ENCODE measurements at places on chromosomes 4 and X.

DNA sequence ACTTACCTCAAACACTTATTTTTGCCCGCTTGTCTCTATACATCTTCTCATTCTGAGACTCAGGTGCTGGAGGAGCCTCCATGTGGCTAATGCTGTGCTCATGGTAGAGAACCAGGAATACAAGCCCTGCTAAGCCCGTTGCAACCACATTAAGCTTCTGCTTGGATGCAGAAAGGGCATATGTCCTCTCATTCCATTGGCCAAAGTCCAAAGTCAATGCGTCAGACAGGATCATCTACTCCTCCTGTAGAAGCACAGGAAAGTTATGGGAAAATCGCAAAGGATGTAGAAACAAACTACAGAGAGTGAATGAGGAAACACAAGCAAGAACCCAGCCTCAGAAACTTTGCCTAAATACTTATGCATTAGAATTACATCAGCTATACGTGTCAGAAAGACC lies 124.5 kb upstream of the AGA start:
- DNase-seq = no peak

DNA sequence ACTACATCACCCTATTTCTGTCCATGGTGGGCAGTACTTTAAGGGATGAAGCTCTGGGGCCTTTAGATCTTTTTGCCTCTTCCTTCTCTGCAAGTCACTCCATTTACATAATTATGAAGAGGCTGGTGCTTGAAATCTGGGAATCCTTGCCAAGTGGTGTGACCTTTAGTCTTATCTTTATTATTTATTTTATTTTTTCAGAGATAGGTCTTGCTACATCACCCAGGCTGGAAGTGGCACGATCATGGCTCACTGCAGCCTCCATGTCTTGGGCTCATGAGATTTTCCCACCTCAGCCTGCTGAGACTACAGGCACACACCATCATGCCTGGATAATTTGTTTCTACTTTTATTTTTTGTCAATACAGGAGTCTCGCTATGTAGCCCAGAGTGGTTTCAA lies 34.4 kb upstream of the HAND2 start:
- no peak for DNase-seq

DNA sequence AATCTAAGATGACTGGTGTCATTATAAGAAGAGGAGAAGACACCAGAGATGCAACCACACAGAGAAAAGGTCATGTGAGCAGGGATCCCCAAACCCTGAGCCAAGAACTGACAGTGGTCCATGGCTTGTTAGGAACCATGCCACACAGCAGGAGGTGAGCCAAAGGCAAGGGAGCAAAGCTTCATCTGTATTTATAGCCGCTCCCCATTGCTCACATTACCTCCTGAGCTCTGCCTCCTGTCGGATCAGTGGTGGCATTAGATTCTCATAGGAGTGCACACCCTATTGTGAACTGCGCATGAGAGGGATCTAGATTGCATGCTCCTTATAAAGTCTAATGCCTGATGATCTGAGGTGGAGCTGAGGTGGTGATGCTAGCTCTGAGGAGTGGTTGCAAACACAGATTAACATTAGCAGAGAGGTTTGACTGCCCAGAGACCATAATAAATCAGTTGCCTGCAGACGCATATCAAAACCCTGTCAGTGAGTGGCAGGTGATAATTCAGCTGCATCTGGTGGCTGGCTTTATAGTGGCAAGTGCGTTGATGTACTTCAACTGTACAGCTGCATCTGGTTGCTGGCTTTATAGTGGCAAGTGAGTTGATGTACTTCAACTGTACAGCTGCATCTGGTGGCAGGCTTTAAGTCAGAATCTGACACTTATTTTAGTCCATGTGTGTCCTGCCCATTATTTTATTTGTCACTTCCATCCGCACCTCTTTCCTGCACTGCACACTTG lies 19.8 kb upstream of the CXCL2 start:
- no peak for DNase-seq

GRCh38 chr4:52103319-52103718 lies 52.2 kb downstream of the SPATA18 start:
- DNase-seq = no peak

- no peak for DNase-seq
These were observed 586 bp downstream of the HERC5 start for GRCh38 chr4:88457307-88458103.
